ENCODE measurements at places on chromosomes 7 and 10. TPM values are rescaled to one million over a fixed set of nuclear protein-coding genes. Genes with fewer than 3 reads are reported as not detected.

- peak; percentile 47 for DNase-seq
These were observed 169.2 kb downstream of the SEMA3A start for GRCh38 chr7:84025332-84025927.

DNA sequence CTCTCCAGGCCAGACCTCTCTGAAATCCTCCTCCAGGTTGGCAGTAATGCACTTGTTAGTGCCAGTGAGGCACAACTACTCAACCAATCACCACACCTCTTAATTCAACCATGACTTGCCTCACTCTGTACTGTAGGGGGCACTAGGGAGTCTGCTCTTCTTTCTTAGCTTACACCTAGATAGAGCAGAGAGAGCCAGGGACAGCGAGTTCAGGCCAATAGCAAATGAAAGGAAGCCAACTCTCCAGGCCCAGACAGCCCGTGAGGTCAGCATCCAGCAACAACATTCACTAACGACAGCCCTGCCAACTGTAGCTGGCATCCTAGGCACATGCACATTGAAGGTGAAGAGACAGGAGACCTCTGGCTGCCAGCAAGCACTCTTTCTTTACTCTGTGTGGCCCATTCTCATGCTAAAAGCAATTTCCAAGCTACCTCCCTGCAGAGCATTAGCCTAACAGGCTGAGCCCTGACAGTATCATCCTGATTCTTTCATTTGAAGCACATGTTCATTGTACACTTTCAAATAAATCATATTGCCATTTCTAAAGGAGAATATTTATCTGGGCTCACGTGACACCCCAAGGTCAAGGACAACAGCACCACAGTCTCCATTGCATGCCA is 136.3 kb downstream of the DPY19L1 start:
- DNase-seq = no peak

DNA sequence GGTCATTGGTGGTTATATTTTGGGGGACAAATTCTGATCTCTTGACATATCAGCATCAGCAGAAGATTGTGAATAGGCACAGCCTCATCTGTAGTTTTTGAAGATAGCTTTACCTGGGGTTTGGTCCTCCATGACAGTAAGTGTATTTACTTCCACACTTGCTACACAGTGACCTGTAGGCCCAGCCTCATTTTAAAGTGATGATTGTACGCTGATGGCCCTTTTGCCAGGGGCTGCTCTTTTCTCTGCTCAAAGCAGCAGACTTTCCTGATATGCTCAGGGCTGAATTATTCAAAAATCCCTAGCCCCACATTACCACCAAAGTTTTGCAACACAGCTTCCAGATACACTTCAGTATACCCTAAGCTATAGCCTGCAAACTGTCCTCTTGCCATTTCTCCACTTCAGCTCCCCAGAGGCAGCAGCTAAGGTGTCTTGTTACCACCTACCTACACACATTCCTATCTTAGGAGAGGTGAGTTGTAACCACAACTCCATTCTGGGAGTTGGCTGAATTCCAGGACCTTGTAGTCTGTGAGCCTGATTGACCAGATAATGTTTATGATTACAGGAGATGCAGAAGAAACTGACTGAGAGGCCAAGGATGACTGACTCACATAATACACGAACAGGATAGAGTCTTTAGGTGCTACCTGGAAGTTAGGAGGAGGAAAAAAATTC is 6.0 kb downstream of the ASB4 start:
- DNase-seq = peak; percentile 84

GRCh38 chr7:27424231-27424630 is 181.6 kb downstream of the EVX1 start:
- peak; percentile 27 for DNase-seq

DNA sequence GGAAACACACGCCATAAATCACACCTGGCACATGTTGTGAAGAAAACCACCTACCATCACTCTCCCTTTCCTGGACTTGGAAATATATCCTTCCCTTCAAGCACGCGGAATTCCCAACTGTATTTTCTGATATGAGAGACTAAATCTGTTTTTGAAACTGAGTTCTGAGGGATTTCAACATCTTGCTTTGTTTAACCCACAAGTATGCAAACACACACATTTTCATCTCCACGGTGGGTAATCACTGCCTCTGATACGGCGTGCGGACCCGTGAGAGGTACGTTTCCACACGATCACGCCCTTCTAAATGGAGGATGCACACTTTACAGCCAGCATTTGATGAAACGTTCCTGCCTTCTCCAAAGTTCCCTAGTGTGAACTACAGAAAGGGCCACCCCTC is 83.4 kb downstream of the ZRANB1 start:
- no peak for DNase-seq

GRCh38 chr7:105268511-105269392 is 120.0 kb downstream of the SRPK2 start:
- DNase-seq = peak; percentile 63

- no peak for DNase-seq
These were observed 419.2 kb downstream of the REEP3 start for GRCh38 chr10:63940277-63940922.

DNA sequence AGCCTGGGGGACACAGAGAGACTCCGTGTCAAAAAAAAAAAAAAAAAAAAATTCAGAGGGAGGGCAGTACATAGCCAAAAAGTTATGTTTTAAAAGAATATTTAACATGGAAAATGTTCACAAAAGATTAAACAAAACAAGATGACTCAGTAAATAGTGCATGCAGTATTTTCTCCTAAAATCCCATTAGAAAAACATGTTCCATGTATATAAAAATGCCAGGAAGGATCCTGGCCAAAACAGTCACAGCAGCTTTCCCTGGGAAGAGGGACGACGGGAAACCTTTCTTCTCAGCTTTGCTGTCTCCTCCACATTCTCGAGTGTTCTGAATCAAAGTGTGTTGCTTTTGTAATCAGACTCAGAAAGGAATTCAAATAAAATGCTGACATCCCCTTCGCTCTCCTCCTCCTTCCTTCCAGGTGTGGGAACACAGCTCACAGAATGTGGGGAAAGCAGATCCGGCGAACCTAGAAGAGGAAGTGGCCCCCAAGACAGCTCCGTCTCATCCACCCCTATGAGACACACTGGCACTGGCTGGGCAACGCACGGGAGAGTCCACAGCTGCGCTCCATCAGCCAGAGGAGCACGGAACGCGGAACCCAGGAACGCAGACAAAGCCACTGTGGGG is 139.4 kb downstream of the MAD1L1 start:
- no peak for DNase-seq

DNA sequence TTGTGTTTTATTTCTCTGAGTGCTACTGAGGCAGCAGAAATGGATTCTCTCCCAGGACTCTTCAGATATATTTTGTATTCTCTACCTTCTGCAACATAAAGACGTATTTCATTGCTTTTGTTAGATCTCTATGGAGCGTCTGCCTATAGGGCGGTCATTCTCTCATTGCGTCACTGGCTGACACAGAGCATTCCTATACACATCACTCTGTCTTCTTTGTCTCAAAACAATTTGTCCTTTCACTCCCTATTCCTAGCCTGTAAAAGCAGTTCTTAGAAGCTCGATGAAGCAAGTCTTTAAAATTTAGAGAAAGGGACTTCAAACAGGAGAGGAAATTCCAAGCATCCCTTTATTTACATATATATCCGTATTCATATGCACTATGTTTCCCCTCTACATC is 120.6 kb downstream of the CPED1 start:
- no peak for DNase-seq

DNA sequence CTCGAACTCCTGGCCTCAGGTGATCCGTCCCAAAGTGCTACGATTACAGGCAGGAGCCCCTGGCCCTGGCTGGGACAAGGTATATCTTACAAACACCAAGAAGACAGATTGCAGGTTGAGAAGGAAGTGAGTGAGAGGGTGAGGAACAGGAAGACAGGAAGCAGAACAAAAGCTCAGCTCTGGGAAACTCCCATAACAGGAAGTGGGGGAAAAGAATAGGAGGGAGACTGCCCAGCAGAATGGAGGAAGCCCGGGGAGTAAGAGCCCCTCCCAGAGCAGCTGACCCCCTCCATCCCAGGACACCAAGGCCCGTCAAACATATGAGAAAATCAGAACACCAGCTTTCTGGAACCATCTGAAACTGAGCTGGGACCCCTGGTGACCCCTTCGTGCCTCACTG is 2.9 kb downstream of the TECPR1 start:
- DNase-seq = no peak

- no peak for DNase-seq
These were observed 50.2 kb downstream of the CXCL12 start for GRCh38 chr10:44334621-44335184.

DNA sequence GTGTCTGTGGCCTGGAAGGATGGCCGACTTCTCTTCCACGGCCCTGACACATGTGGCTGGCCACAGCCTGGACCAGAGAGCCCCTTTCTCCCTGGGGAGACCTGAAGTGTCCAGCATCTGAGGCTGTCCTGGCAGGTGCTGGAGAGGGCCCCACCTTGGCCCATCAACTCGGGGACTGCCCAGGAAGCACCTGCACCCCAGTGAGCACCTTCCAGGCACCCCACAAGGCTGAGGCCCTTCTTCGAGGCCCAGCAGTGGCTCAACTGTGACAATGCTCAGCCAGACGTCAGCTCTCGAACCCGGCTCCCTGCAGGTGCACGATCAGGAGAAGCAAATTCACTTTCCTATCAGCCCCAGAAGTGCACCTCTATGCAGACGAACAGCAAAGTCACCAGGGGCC is 24.3 kb downstream of the RGS10 start:
- no peak for DNase-seq

- DNase-seq = no peak
These were observed 20.3 kb downstream of the STARD3NL start for GRCh38 chr7:38198366-38198765.

- no peak for DNase-seq
These were observed 264.7 kb upstream of the YAE1 start for GRCh38 chr7:39301543-39301942.

DNA sequence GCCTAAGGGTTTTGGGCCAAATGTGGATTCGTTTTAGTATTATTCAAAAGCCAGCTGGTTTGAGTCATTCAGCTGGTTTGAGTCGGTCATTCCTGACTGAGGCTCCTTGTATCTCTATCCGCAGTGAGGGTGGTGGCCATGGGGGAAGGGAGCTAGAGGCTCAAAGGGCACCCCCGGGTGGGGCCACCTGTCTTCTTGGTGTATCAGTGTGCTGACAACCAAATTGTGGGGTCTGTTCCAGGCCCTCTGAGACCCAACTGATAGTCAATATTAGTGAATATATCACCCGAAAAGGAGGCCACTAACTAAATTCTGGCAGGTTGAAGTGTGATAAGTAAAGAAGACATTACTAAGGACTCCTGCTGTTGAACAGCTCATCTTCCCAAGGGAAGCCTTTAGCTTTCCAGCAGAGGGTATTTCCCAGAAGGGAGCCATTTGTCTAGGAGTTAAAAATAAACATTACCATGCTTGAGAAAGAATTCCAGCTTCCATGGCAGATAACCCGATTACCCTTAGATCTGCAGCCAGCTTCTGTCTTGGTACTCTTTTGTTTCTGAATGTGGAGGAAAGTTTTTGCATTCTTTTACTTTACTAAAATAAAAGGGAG is 29.9 kb upstream of the DDX50 start:
- peak; percentile 46 for DNase-seq

- no peak for DNase-seq
These were observed 7.3 kb downstream of the PITX3 start for GRCh38 chr10:102233997-102234396.

GRCh38 chr10:20494474-20494873 is 402.6 kb downstream of the NEBL start:
- no peak for DNase-seq

DNA sequence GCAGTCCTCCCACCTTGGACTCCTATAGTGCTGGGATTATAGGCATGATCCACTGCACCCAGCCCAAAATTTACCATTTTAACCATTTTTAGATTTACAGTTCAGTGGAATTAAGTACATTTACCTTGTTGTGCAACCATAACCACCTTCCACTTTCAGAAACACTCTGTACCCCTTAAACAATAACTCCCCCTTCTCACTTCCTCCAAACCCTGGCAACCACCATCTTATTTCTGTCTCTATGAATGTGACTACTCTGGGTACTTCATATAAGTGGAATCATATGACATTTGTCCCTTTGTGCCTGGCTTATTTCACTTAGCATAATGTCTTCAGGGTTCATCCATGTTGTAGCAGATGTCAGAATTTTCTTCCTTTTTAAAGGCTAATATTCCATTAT is 33.6 kb downstream of the SUFU start:
- no peak for DNase-seq

GRCh38 chr7:47510192-47510591 is 71.7 kb downstream of the TNS3 start:
- DNase-seq = no peak

- no peak for DNase-seq
These were observed 30.1 kb downstream of the SEMA3D start for GRCh38 chr7:85156661-85157208.

DNA sequence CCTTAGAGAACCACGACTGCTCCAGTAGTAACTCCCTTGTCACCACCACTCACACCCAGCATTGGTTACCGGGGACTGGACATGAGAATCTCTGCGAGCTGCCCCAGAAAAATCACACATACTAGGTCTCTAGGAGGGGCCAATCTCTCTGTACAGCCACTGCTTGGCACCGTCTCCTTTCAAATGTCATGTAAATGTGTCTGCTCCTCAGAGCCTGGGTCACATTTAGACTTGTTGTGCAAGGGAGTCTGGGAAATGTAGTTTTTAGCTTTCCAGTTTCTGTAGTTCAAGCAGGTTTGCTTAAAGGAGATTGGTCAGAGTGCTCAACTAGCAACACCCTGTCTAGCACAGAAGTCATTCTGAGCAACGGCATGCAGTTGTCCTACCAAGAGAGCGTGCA is 60.0 kb downstream of the CHN2 start:
- no peak for DNase-seq

DNA sequence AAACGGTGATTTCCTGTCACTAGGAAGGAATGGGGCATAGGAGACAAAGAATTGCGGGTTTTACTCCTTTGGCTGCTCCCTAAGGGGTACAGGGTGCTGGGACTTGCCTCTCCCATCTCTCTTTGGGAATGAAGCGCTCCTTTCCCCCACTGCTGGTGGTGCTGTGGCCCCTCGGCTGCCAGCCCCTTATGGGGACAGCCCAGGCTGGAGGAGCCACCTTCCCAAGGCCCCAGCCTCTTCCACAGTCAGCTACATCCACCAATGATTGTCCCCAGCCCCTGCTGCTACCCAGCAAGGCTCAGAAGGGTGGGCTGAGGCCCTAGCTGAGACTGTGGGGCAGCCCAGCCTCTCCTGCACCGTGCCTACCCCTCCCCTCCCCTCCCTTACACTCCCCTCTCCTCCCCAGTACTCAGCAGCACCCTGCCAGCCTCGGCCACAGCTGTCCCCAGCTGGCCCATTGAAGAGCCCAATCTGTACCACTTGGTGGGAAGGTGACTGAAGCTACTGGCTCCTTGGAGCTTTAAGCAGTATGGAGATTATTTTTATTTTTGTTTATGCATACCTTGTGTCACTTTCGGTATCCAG is 19.0 kb downstream of the PRKAG2 start:
- DNase-seq = no peak

GRCh38 chr7:130127404-130127803 is 57.1 kb downstream of the KLHDC10 start:
- DNase-seq = no peak

Gene C7orf57
- total RNA-seq = 0.43 TPM

Gene CLDN4
- 532 TPM for total RNA-seq

Gene SPDYE2B
- not detected for total RNA-seq

Gene EPC1
- 36.3 TPM for total RNA-seq

Gene GOLGA7B
- 0.12 TPM for total RNA-seq

Gene LLCFC1
- total RNA-seq = not detected

Gene CALHM2
- total RNA-seq = 2.1 TPM

Gene GHRHR
- not detected for total RNA-seq

Gene MLXIPL
- total RNA-seq = 21.7 TPM

Gene INHBA
- 10.8 TPM for total RNA-seq

Gene RADIL
- total RNA-seq = 0.64 TPM

Gene GUSB
- 53.7 TPM for total RNA-seq
